ENCODE measurements at places on chromosomes 12 and 14.

GRCh38 chr14:38866461-38866860 is 236.6 kb downstream of the SEC23A start:
- DNase-seq = no peak

DNA sequence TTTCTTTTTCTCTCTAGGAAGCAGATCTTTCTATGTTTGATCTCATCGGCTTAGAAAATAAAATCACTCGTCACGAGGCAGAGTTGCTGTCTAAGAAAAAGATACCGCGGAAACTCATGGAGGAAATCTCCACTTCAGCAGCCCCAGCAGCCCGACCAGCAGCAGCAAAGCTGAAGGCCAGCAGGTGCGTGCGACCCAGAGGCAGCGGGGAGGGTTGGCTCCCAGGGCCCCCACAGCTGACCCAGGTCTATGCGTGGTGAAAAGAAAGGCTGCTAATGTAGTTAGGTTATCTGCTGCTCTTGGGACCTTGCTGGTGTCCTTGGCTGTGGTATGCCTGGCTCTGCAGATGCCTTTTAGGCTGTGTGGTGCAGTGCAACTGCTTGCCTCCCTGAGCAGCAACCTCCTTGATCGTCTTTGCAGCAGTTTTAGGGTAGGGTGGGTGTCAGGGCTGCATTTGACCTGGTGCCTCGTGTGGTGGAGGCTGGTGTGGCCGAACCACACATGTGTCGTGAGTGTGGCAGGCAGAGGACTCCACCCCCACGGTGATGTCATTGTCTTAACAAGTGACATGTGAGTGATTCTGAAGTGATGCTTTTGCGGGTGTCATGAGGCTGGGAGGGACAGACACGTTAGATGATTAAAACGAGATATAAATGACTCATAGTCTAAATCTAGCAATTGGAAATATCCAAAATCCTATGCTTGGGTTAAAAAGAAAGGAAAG is 68.6 kb downstream of the EP400 start:
- DNase-seq = no peak

- no peak for DNase-seq
Measured at GRCh38 chr14:69877492-69877891, 1.7 kb upstream of the SMOC1 start.

DNA sequence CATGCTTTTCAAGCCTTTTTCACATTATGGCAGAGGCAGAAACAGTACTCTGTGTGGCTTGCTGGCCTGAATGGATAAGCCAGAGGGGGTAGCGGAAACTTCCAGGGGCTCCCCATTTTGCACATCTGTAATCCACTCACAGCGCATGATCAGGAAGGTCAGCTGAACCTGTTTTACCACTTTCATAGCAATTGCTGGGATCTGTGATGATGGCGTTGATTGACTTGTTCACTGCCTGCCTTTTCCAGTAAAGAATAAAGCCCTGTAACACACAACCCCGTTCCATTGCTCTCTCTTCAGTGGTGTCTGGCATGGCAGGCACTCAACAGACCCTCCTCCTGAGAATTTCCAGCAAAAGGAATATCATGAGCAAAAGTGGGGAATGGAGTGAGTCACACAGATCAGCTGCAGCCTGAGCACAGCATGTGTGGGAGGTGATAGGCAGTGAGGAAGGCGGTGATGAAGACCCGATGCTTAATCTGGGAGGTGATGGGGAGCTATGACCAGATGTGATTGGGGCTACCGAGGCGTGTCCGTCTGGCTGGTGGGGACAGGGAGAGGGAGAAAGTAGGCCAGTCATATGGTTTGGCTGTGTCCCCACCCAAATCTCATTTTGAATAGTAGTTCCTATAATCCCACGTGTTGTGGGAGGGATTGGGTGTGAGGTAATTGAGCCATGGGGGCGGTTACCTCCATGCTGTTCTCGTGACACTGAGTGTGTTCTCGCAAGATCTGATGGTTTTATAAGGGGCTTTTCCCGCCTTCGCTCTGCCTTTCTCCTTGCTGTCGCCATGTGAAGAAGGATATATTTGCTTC is 44.7 kb upstream of the CHST11 start:
- DNase-seq = no peak

DNA sequence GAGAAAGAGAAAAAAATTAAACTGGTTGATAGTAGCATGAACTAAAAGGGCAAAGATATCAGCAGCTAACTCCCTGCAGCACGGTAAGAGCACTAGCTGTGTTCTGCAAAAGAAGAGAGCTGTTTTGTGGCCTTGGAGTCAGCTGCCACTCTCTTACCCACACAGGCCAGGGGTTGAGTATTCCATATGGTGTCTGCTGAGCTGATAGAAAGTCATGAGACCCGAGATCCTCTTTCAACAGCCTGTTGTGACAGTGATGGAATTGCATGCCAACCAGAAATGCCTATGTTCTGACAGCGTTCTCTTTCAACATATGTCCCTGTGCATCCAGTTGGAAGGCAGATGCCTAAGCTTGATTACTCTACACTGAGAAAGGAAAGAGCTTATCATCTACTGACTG is 39.9 kb downstream of the TMTC1 start:
- DNase-seq = peak; percentile 41

DNA sequence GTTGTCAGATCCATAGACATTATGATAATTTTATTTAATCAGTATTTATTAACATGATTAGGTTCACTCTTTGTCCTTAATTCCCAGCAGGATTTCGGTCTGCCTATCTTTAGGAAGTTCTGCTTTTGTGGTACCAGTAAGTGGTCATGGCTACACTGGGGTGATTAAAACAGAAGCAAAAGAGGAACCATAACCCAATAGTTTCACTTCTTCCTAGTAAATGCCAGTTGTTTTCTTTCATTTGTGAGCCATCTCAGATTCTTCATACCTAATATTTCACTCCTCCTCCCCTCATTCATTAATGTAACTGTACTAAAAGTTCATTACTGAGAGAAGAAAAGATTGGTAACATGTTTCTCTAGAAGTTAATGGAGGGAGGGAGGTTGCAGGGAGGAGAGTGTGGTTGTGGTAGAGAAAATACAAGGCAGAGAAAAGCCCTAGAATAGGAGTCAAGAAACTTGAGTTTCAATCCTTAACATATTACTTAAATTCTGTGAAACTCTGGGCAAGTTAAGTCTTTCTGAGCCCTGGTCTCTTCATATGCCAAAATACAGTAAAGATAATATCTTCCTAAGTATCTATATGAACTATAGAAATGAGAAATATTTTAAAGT is 101.2 kb downstream of the PEBP1 start:
- no peak for DNase-seq

DNA sequence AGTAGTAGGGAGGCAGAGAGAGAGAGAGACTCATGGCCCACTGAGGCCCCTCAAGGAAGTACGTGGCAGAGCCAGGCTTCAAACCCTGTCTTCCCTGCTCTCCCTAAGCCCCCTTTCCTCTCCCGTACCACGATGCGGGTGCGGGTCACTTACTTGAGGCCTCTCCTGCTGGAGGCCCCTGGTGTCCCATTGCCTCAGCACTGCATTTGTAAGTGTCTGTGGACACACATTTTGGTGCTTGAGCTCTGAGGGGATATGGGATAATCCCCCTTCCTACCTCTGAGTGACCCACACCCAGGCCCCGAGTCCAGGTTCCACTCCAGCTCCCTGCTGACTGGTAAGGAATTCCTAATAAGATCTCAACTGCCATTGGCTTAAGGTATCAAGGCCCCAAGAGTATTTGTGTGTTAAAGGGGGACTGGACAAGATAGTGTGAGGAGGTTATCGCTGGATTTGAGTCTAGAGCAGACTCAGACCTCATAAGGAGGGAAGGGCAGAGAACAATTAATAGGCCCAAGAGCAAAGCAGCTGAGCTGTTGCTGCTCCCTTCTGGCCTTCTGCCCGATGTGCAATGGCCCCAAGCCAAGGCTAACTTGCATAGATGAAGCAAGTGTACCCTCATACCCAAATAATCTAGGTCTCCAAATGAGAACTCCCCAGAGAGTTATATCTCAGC is 71.9 kb downstream of the CRACR2A start:
- DNase-seq = no peak

GRCh38 chr12:110669193-110669502 is 19.8 kb downstream of the HVCN1 start:
- no peak for DNase-seq

DNA sequence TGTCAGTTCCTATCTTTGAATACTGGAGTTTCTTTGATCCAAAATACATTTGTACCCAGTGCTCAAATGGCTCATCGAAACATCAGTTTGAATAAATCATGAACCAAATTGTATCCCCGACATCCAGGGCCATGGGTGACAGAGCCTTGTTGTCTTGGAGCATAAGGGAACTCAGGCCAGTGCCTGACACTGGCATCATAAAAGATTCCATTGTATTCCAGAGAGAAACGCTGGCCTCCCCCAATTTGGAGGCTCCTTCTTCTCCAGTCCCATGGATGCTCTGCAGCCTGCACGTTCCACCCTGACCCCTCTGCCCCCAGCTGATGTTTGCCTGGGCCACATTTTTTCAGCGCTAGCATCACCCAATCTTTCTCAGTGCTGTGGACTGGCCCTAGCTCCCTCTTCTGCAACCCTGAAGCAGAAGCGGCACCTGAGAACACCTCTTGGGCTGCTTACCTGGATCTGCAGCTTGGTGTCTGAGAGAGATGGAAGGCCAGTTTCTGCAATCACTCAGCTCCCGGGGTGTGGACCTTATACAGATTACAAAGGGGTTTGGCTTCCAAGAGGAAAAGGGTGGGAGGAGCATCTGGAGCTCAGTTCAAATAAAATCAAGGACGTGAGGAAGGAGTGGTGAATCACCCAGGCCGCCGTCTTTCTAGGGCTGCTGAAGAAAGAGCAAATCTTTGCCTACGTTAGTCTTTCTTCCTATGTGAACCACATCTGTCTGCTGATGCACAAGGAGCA is at the start of gene RNASE1:
Gene RNASE1 (minus strand): TSS at position 504 of the 744 bp plus-strand sequence. CDS start 776 bp downstream, outside the sequence.
- no peak for DNase-seq

- no peak for DNase-seq
Measured at GRCh38 chr14:51697848-51698247, 46.1 kb downstream of the FRMD6 start.

DNA sequence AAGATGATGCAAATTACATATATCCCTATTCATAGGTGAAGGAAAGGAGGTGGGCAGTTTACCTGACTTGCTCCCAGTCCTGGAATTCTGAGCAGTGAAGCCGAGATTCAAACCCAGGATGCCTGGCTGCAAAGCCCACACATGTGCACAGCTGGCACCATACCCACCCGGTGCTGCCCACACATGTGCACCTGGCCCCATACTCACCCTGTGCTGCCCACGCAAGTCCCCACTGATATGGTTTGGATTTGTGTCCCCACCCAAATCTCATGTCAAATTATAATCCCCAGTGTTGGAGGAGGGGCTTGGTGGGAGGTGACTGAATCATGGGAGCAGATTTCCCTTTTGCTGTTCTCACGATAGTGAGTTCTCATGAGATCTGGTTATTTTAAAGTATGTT is 179.2 kb upstream of the C14orf180 start:
- DNase-seq = no peak

GRCh38 chr12:94309373-94309772 is 150.3 kb downstream of the CEP83 start:
- DNase-seq = no peak

DNA sequence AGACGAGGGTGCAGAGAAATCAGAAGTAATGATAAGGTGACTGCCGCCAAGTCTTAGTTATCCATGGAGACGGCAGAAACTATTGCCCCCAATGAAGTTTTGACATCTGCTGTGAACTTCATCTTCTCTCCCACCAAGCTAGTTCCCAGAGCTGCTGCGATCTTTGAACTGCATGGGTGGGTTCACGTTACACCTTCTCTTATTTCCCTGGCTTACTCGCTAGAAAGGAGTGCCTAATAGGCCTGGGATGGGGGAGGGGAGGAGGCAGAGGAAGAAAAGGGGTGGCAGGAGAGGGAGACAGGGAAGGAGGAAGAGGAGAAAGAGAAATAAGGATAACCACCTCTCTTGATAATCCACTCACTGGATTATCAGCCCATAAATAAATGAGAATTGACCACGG is 157.1 kb downstream of the NTF3 start:
- DNase-seq = no peak

DNA sequence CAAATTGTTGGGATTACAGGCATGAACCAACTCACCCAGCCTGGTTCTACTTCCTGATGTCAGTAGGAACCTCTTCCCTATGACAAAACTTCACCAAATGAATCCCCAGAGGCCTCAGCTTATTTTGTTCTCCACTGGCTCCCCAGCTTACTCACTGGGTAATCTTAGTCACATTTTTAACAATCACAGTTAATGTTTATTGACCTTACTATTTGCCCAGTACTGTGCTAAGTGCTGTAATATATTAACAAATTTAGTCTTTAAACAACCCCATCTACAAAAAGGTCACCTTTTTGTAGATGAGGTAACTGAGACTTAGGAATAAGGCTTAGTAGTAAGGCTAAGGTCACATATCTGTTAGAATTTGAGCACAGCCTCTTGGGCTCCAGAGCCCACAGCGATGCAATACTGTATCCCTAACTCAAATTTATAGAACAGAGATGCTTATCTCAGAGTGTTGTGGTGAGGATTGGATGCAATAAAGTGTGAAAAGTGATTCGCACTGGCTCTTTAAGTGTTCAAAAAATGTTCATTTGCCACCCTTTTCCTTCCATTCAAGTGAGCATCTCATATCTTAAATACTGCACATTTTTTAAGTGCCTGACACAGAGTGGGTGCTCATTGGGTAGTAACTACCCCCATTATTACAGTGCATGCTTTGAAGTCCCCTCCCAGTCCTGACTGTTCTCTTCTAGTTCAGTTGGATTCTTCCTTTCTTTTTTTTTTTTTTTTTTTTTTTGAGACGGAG is 146.4 kb upstream of the ARHGAP5 start:
- peak; percentile 50 for DNase-seq

- DNase-seq = peak; percentile 7
Measured at GRCh38 chr14:72291908-72292688, 359.9 kb downstream of the RGS6 start.

DNA sequence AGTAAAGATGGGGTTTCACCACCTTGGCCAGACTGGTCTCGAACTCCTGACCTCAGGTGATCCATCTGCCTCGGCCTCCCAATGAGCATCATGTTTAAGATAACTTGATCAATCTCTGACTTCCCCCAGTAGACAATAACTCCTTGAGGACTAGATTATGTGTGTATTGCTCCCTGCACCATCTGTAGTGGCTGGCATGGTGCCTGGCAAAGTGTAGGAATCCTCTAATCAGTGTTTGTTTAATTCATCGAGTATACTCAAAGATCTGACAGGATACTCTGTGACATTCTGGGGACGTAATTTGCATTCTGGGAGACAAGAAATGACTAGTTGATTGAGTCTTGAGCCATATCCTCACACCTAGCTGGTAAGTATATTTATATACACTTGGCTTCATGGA is 873.5 kb upstream of the TMEM132C start:
- DNase-seq = no peak

DNA sequence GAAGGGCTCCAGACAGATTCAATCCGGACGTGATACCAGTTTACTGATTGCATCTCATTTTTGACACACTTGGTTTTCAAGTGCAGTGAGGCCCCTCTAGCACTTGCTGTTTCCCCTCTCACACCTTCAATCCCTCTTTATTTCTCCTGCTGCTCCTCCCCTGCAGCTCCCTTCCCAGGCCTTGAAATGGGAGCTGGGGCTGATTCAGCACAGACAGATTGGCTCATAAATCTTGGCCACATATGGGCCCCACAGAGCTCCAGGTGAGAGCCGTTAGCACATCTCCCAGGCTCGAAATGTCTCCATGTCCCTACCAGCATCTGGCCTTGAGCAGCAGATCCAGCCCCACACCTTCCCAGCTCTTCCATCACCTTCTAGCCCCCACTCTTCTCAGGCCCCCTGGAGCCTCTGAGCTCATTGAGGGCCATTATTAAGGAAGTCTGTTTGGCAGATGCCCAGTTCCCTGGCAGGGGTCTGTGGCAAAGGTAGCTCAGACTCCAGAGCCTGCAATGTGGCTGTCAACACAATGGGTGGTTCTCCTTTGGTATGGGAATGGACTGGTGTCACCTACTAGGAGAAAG is 220.3 kb upstream of the FKBP4 start:
- no peak for DNase-seq

GRCh38 chr12:124479680-124480468 is 87.5 kb downstream of the NCOR2 start:
- DNase-seq = no peak
